GM12865 (cell line): ENCODE measurements at places on chromosomes 11 and 22.

DNA sequence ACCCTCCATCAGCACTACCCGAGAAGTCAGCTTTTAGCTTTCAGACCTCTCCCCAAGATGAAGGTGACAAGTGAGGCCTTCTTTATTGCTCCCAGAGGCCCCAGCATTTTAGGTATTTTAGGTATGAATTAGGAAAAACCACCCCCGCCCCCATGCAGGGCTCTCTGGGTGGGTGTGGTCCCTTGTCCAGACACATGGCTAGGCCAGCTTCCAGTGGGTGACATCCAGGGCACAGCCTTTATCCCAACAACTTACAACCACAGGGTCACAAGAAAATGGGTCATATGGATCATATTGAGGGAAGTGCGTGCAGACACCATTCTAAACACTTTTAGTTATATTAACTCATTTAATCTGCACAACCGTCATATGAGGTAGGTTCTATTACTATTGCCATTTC, 42.1 kb downstream of the RIBC2 start:
- DNase-seq: no peak

- DNase-seq: no peak
Measured at GRCh38 chr11:9158898-9159391, 67.5 kb upstream of the SCUBE2 start.

DNA sequence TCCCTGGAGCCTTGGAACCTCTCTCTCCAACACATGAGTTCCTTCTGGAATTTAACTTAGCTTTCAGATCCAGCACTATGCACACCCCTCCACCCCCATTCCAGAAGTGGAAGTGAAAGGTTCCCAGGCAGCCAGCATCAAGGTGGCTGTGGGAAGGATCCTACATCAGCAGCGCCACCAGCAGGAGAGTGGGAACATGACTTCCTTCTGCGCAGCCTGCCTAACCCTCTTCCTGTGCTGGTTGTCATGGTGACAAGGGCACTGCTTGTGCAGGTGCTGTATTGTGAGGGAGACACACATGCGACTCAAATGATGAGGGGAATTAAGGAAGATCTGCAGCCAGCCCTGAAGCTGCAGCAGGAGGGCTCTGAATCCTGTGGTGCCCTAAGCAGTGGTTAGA, 904.5 kb upstream of the API5 start:
- DNase-seq: peak; percentile 13

GRCh38 chr11:75191330-75191717, 40.4 kb downstream of the SLCO2B1 start:
- no peak for DNase-seq

GRCh38 chr11:102920118-102920684, 35.3 kb downstream of the MMP13 start:
- no peak for DNase-seq

DNA sequence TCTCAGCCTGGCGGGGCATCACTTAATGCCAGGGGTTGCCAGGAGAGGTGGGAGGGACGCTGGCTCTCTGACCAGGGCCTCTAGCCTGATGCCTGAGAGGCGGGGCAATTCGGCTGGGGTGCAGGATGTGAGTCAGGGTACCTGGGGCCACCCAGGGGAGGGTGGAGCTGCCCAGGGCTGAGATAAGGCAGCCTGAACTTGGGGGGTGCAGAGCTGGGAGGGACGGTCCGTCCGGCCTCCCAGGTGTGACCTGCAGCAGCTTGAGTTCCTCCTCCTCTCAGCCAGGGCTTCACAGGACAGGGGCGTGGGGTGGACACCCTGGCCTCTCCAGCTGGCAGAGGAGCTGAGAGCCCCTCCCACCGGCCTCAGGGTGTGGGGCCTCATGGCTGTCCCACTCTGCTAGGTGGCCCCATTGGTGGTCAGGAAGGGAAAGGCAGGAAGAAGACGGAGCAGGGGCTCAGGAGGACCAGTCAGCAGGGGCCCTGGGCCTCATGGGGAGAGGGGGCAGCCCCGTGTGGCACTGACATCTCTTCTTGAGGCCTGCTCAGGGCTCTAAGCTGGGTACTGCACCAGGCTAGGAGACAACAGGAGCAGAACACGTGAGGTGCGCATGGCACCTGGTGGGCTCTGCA, 942 bp upstream of the RPS6KA4 start:
- DNase-seq: no peak

- peak; percentile 50 for DNase-seq
Measured at GRCh38 chr11:62573006-62573591, 592 bp downstream of the EEF1G start.

- DNase-seq: no peak
Measured at GRCh38 chr11:122900587-122901202, 18.1 kb downstream of the JHY start.

DNA sequence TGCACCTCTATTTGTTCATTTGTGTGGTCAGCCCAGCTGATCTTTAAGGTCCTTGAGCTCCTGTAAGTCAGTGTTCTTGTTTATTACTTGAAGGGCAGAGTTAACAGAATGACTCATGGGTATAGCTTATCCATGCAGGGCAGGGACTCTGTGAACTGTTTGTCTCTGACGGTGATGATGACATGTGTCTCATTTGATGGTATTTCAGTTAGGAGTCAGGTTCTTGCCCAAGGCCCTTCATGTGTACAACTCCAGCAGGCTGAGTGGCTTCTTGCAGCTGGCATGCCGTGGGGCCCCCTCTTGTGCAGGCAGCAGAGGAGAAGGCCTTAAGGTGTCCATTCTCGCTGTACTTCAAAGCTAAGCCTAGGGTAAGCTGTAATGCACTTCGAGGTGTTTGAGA, 165.1 kb downstream of the DBX1 start:
- DNase-seq: no peak

DNA sequence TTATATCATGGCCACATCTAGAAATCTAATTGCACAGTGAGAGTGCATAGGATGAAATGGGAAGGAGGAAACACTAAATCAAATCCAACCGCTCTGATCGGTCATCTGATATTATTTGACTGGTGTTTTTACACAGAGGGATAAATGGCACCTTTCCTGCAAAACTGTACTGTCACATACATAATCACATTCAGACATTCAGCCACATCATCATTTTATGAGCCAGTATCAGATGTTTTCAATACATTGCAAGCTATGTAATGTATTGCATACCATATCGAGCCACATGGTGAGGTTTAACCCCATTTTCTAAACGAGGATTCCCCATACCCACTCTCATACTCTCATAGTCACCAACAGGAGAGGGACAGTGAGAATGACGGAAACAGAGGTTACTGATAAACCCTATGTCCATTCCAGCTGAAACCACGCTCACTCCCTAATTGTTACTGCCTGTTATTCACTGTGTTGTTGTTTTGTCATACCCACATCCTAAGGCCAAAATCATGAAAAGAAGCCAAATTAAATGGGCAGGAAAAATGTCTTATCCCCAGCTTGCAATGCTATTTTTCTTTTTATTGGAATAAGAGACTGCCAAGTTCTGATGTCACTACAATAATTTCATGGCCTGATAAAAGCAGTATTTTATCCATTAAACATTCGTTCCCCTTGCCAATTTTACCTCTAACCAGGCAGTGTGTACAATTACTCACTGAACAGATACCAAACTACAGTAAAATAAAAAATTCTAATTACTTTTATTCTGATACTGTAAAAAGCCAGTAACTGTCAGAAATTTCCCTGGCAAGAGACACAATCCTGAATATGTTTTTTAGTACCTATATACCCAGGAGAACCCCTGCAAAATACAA, 9.0 kb downstream of the CDON start:
- DNase-seq: no peak

DNA sequence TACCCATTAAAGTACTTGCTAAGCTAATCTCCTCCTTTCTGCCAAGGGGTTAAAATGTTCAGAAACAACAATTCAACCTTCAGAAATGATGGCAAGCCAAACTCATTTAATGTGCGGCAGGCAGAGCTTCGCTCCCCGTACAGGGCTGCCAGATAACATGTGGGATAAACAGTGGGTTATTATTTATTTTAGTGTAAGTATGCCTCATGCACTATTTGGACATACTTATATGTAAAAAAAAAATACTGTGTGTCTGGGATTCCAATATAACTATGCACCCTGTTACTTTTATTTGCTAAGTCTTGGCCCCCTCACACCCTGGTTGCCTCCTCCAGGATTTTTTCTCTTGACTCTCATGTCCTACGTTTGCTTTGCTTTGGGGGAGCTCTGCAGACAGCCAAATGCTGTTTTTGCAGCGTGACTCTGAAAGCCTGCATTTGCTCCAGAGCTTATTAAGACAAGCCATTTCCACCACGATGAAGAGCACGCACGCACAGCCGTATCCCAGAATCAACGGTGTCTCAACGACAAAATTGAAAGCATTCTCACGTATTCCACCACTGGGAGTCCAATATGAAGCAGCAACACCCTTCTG, 86.5 kb upstream of the SHANK2 start:
- no peak for DNase-seq

- DNase-seq: no peak
Measured at GRCh38 chr22:35421121-35421520, 21.2 kb downstream of the MCM5 start.

DNA sequence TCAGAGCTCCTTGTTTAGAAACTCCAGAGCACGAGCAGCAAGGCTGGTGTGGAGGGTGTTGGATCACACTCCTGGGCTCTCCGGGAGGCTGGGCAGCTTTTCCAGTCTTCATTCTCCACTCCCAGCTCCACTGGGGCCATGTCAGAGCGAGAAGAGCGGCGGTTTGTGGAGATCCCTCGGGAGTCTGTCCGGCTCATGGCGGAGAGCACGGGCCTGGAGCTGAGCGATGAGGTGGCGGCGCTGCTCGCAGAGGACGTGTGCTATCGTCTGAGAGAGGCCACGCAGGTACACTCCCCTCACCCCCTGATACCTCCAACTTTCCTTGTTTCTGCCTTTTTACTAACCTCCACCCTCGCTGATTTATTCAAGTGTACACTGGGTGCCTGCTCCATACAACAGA, 4.5 kb downstream of the TAF6L start:
- DNase-seq: no peak
